Activated T-cell treated with anti-CD3 and anti-CD28 coated beads, Interleukin-2, amount 50 U/mL, for 1 hour (primary cell): ENCODE measurements at places on chromosomes 6 and 20.

DNA sequence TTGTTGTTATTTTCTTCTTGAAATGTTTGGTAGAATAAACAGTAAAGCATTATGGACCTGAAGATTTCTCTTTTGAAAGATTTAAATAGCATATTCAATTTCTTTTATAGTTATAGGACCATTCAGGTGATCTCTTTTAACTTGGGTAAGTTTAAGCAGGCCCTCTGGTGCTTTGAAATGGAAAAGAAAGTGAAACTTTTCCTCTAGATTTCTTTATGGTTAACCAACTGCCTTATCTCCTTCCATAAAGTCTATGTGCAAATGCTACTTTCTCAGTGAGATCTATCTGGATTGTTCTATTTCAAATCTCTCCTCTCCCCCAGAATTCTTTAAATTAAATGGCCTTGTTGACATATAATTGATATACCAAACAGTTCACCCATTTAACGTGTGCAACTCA, 54.0 kb downstream of the PHACTR2 start:
- DNase-seq: no peak

DNA sequence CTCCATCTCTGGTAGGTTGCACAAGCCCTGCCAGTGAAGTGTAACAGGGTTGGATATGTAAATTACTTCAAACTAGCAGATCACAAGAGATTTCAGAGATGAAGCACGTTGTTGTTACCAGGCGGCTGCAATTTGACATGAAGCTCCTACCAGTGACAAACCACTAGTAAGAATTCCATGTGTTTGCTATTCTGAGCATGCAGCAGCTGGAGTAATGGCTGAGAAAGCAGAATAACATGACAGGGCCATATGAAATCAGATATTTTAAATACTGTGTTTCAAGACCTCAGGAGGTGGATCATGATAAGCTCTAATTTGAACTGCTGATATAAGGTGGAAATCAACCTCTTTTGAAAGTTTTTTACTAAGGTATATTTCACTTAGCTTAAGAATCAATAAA, 11.4 kb downstream of the RIN2 start:
- no peak for DNase-seq

DNA sequence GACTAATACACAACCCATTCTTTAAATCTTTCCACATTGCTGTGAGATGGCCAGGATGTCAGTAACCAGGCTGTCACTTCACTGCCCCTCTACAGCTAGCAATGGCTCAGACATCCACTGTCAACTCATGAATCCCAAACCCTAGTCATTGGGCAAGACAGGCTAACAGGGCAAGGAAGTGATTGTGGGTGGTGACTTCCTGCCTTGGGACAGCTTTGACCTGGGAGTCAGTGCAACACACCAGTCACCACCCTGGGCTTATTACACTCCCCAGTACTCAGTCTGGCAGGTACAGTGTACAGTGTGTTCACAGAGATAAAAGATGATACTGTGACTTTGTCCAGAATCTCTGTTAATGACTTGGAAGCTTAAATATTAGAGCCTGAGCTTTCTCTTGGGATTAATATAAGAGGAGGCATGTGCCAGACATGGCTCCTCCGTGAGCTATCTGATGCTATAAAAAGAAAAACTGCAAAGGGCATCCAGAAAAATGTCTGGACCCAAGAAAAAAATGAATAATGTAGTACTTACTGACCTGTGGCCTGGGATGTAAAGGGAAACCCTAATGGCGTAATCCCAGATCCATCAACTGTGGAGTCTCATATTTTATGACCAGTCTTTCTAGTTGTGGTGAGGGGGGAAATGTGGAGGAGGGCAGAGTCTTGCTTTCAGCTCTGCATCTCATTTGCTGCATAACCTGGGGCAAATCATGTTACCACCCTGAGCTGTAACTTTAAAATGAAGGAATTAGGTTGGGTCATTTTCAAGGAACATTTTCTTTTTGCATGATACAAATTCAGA, 244.4 kb downstream of the SLC24A3 start:
- no peak for DNase-seq

DNA sequence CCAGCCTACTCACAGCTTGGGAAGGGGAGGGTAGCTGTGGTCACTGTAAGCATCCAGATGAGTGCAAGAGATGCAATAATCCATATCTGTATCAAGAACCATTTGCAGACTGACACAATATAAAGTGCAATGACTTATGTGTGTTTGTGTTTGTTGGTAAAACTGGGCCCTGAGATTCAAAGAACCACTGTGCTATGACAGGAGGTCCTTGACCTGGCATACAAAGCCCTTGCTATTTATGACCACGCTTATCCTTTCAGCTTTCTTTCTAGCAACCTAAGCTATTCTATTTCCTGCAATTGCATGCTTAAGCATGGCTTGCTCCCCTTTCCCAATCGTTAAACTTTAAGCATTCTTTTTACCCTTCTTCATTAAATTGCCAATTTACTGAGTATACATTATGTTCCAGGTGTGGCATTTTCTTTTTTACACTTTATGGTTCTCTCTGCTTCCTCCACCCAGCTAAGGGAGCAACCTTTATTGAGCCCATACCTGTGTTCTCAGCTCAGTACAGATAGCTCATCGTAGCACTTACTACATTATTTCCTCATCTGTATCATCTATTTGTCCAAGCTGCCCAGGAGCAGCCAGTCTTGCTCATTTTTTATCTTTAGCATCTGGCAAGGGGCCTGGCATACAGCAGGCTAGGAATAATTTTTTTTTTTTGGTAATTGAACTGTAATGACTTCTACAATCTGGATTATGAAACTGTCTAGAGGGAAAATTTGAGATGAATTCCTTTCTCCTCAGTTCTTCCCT, 3.5 kb downstream of the MCUR1 start:
- no peak for DNase-seq
